ENCODE measurements at places on chromosomes 1 and 21.
A peak's percentile ranks its signal among the peaks of the same experiment; 100 is the strongest.

DNA sequence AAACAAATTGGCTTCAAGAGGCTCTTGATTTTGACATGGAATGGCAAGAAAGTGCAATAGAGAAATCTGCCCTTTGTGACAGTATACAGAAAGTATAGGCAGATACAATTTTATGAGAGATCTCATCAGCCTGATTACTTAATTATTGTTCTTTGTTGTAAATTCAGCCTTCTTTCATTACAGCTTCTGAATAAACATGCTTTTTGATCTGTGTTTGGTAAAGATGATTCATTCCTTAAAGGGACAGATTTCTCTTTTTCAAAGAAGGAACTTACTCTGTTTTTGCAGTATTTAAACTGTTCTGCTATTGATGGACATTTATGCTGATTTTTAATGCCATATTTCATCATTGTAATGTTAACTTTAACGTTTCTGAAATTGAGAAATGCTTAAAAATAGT, 13.7 kb upstream of the MPC2 start:
- no peak for DNase-seq

GRCh38 chr1:199522338-199522737, 505.2 kb upstream of the NR5A2 start:
- no peak for DNase-seq

GRCh38 chr1:8831340-8831739, 13.9 kb upstream of the RERE start:
- DNase-seq, result no peak

GRCh38 chr1:225554216-225554812, 98.6 kb downstream of the ENAH start:
- no peak for DNase-seq

GRCh38 chr1:156126043-156126629, 11.6 kb downstream of the LMNA start:
- peak; percentile 95 for DNase-seq

- no peak for DNase-seq
Observed at GRCh38 chr1:90591355-90591969, 125.6 kb downstream of the BARHL2 start.

DNA sequence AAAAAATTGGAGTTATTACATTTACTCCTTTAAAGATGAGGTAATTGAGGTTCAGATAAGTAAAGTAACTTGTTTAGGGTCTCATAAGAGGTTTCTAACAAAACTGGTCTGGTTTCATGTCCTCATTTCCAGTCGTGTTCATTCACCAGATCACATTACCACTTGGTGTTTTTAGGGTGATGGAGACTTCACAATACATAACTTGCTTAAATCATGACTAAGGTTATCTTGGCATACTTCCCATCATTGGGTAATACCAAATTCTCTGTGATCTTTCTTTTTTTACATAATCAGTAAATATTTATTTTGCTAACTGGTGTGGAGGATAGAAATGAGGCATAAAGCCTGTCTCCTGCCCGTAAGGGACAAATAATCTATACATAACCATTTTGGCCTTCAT, 31.6 kb upstream of the RPTN start:
- no peak for DNase-seq

DNA sequence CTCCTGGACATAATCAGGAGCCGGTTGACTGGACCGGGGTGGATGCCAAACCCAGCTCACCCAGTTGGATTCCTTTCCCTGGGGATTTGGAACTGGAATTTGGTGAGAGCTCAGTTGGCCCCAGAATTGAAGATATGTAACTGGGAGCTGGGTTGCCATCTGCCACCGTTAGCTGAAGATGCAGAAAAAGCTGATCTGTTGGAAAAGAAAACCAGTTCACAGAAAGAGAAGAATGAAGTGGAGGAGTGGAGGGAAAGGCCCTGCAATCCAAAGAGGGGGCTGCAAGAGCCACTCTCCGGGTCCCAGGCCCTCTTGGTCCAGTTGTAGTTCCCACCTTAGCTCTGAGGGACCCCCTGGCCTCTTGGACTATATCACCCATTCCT, 16.0 kb downstream of the TEX35 start:
- DNase-seq, result no peak

DNA sequence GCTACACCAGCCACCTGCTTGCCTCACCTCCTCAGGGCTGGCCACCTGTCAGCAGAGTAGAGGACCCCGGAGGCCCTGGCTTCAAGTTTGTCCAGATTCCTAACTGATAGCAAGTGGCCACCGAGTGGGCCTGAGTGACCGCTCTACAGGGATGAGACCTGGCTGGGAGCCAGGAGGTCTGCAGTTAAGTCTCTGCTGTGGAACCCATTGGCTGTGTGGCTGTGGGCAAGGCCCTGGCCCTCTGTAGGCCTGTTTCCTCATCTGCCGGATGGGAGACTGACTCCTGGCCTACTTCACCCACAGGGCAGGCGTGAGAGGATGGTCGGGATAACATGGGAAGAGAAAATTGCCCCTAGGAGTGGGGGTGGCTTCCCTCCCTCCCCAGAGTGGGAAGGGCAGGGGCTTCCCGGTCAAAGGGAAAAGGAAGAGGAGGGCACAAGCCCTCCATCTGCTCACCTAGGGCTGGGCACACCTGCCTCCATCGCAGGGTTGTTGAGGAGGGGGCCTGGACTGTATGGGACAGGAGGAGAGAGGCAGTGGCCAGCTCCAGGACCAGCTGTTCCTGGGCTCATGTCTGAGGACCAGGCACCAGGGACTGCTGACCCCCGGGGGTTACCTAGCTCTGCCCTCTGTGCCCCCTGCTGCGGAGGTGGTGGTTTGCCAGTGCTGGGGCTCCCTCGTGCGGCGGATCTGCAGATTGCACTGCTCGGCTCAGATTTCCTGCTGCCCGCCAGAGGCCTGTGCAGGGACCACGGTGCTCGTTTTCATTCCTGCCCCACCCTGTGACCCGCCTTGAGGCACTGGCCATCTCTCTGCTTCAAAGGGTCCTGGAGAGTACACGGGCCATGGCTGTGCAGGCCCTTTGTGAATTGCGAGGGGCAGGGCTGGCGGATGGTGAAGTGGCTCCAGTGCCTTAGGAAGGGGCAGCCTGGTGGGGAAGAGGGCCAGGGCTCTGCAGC, 9.1 kb upstream of the MTFR1L start:
- peak; percentile 82 for DNase-seq

DNA sequence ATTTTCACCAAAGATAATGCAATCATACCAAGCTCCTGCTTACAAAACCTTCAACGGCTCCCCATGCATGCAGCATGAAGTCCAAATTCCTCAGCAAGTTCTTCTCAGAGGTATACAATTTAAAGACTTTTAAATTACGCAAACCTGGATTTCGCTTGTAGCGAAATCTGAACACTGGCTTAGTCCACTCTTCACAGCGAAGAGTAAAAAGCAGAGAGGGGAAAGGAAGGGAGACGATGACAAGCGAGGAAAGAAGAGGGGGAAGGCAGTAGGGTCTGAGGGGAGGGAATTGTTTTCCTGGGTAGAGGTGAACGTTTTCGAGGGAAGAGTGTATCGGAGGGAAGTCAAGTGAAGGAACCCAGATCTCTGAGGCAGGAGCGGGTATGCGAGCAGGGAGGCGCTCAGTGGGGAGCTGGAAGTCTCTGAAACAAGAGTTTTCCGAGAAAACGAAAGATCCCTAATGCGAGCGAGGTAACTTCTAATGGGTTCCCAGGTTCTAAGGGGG, 790 bp downstream of the TESK2 start:
- DNase-seq, result no peak

GRCh38 chr1:41773842-41774241, 144.9 kb downstream of the HIVEP3 start:
- no peak for DNase-seq

DNA sequence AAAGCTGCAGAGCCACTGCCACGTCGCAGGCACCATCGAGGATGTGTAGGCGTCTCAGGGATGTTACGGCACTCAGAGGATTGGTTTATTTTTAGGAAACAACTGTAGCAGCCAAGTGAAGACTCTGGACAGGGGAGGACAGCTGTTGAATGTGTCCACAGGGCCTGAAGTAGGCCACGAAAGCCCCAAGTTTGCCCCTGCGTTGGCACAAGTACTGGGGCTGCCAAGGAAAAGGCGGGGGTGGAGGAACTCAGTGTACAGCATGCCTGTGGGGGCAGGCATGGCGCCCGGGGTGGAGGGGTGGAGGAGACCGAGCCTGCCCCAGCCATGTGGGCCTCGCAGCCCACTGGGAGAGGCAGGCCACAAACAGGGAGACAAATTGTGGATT, 89.7 kb downstream of the ADARB1 start:
- no peak for DNase-seq

DNA sequence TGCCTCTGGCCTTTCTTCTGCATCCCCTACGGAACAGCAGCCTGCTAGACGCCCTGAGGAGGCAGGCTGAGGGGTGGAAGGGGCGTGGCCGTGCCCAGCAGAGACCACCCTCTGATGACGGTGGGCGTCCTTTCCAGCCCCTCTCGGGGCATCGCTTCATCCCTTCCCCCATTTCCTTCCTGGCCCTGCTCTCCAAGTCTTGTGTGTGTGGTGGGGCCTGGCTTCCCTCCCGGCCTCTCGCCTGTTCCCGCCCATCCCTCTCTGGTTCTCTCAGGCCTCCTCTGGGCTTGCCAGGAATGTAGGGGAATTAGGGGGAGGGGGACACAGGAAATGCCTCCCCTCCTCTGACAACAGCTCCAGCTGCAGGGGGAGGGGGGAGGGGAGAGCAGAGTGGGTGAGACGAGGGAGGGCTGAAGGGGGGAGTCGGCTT, 51.1 kb downstream of the SKI start:
- peak; percentile 84 for DNase-seq

- no peak for DNase-seq
Observed at GRCh38 chr1:218350801-218351266, 5.7 kb downstream of the TGFB2 start.

- DNase-seq, result no peak
Observed at GRCh38 chr1:224730540-224730939, 114.4 kb downstream of the CNIH3 start.

- DNase-seq, result no peak
Observed at GRCh38 chr1:19682257-19682656, 17.6 kb downstream of the HTR6 start.

DNA sequence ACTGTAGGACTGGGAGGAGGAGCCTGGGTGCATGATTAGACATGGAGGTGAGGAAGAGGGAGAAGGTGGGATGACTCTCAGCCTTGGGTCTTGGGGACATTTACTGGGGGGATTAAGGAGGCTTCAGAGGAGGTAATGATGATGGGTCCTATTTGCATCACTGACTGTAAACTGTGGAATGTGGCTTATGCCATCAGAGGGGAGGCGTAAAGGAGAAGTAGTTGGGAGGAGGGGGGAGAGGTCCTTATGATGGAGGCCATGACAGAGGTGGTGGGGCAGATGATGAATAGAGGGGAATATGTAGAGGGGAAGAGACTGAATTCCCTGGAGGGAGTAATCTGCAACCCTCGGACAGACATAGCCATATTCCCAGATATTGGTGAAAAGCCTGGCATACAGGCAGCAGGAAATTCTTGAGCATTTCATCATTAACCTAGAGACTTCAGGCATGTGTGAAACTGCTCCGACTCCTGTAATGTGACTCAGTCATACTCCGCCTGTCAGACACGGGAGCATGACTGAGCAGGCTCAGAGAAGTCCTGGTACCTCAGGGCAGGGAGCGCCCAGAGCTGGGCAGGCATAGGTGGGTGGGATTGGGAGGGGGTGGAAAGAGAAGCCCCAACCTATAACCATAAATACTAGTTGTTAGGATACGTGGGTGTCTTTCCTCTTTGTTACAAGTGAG, 8.0 kb upstream of the LCE5A start:
- no peak for DNase-seq

DNA sequence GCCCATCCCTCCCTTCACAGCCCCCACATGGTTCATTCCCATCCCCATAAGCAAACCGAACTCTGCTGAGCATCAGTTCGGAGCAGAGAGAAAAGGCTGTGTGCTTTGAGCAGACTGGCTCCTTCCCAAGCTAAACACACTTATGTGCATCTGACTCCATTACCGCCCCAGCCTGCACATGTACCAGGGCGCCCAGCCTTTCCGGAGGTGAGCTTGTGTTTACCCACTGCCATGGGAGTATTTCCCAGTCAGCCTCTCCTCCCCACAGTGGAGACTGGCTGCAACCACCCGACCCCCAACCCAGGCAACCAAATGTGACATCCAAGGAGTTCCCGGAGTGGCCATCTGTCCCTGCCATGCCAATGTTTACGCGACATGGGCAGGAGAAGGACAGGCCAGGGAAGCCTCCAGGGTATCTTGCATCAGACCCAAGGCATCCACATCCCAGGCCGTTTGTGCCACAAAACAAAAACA, 9.4 kb downstream of the TIAM1 start:
- no peak for DNase-seq

DNA sequence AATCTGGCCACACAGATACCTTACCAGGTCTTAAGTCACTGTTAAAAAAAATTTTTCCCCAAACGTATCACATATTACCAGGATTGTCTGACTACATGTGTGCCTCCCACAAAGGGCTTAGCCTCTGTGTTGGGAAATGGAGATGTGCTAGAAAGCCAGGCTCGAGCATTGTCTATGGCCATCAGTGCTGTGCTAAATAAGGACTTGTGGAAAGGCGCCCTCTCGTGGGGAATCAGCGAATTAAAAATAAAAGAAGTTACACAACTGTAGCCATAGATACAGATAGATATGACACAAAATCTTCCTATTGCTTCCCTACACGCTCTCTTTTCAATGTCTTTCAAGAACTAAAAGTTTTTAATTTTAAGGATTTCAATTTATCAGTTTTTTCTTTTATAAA, 47.5 kb upstream of the CRNN start:
- DNase-seq, result no peak

GRCh38 chr1:110094931-110095654, 17.1 kb upstream of the UBL4B start:
- no peak for DNase-seq

DNA sequence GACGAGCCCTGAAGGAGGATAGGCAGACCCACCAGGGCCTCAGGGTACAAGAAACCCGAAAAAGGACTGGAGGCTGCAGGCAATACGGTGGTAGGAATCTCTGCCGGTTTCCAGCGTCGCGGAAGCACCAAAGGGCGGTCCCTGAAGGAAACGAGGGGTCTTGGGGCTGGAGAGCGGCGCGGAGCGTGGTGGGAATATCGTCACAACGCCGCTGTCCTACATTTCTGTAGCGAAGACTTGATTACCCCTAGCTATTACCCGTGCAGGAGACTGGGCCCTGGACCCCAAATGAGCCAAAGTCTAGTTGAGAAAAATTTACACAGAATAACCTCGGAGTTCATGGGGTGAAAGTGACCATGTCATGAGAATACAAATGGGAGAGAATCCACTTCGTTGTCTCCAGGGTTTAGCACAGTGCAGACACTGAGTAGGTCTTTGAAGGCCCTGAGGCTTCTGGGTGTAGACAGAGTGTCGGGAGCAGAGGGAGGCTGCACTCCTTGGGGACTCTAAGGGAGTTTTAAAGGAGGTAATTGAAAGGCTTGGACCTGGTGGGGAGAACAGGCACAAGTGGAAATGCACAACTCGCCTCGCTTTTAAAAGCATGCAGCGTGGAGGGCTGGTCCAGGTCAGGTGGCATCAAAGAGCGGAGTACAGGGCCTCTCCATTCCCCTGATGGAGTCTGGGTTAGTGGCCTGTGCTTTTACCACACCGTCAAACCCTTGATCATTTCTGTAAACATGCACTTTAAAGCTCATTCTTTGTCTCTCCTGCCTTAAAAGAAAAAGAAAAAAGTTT, 1.5 kb downstream of the ATP1A1 start:
- DNase-seq, result no peak

- no peak for DNase-seq
Observed at GRCh38 chr1:185681034-185681633, 53.1 kb upstream of the HMCN1 start.

Measured in ovary (tissue), 10 donors.